Stimulated activated CD8-positive, alpha-beta memory T cell treated with anti-CD3 and anti-CD28 coated beads, Interleukin-7, amount 100 ng/mL, for 48 hours (primary cell): ENCODE measurements at places on chromosomes 2 and 18.

- DNase-seq = no peak
Measured at GRCh38 chr2:231222318-231223000, 24.0 kb downstream of the ARMC9 start.

- no peak for DNase-seq
Measured at GRCh38 chr18:22188559-22189267, 19.3 kb downstream of the GATA6 start.

DNA sequence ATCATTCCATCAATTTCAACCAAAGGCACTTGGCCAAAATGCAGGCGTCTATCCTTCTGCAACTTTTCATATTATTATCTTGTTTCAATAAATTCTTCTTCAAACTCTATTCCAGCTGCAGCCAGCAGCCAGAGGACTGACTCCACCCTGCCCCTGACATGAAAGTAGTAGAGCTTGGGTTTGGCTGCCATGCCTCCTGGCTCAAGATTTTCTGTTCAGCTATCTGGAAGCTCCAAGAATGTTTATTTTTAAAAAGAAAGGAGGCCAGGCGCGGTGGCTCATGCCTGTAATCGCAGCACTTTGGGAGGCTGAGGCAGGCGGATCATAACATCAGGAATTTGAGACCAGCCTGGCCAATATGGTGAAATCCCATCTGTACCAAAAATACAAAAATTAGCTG, 4.9 kb downstream of the DNAH7 start:
- no peak for DNase-seq

DNA sequence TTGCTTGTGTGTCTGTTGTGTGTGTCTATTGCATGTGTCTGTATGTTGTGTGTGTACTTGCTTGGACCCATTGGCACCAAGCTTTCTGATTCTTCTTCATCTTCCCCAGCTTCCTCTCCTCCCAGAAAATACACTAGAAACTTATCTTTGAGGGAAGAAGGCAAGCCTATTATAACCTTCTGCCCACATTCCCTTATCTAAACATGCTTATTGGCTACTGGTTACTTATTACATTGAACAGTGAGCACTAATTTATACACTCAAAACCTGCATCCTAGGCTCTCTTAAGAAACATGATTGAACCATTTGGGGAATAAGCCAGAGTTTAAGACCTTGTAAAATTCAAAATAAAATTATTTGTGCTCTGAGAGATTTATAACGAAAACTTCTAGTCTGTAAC, 26.5 kb downstream of the SLC9A4 start:
- DNase-seq = no peak

GRCh38 chr2:53969968-53970723, 647 bp downstream of the PSME4 start:
- DNase-seq = no peak

- no peak for DNase-seq
Measured at GRCh38 chr2:202290970-202291369, 25.4 kb downstream of the NOP58 start.
